ENCODE measurements at places on chromosomes 3 and 15. TPM values are rescaled to one million over a fixed set of nuclear protein-coding genes. Genes with fewer than 3 reads are reported as not detected.

Gene TRPM1
- not detected for total RNA-seq

Gene CGNL1
- total RNA-seq: 0.78 TPM

Gene MESP2
- total RNA-seq: 0.30 TPM

Gene EBLN2
- 0.70 TPM for total RNA-seq

Gene GOLGA8R
- total RNA-seq: 0.15 TPM

Gene KLHL40
- total RNA-seq: not detected

Gene DUOX1
- not detected for total RNA-seq

Gene GABRR3
- not detected for total RNA-seq

Gene TM4SF18
- total RNA-seq: 31.8 TPM

Gene TAGLN3
- total RNA-seq: not detected

Gene NAA80
- total RNA-seq: 6.2 TPM

All from A549 treated with GW870086 at 1 μM for 4 hours (cell line).